ENCODE measurements at places on chromosomes 3 and 15.
A peak's percentile ranks its signal among the peaks of the same experiment; 100 is the strongest.

DNA sequence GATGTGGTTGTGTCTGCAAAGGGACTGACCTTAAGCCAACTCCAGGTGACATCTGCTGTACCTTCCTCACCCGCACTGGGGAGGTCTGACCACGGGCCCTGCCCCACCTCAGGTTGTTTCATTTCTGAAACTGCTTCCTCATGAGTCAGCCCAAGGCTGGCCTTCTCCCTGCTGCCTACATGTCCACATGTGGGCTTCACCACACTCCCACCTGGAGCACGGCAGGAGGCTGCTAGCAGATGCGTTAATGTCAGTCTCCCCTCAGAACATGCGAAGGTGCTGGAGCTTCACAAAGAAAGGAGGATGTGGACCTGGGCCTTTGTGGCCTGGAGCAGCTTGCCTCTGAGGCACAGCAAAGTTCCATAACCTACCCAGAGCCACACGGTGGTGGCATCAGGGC is 69.4 kb upstream of the PLXNA1 start:
- DNase-seq, result no peak

GRCh38 chr3:11703146-11703545 is 59.4 kb upstream of the VGLL4 start:
- no peak for DNase-seq

DNA sequence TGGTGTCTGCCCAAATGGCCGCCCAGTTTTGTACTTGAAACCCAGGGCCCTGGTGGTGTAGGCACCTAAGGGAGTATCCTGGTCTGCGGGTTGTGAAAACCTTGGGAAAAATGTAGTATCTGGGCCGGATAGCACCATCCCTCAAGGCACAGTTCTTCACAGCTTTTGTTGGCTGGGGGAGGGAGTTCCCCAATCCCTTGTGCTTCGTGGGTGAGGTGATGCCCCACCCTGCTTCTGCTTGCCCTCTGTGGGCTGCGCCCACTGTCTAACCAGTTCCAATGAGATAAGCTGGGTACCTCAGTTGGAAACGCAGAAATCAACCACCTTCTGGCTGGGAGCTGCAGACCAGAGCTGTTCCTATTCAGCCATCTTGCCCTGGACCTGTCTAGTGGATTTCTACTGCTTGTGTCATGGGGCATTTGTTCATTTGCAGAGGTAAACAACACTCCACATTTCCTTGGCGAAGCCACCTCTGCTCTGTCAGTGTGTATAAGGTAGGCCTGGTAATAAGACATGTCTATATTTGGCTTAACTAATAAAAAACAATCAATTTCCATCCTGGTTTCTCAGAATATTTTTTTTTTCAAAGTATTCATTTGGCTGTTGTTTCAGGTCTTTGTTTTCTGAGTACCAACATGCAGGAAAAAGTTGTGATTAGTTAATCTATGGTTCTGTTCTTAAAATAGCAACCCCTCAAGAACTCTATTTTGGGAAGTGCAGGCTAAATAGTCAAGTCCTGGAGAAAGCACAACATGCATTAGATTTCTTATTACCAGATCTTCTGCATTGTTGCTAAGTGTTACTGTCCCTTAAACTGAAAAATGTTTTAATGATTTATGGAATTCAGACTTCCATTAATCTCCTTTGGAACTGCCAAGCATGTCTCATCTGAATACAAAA is 304.3 kb downstream of the ZIC1 start:
- DNase-seq, result no peak

GRCh38 chr3:171531716-171532115 is 71.5 kb upstream of the TNIK start:
- DNase-seq, result no peak

DNA sequence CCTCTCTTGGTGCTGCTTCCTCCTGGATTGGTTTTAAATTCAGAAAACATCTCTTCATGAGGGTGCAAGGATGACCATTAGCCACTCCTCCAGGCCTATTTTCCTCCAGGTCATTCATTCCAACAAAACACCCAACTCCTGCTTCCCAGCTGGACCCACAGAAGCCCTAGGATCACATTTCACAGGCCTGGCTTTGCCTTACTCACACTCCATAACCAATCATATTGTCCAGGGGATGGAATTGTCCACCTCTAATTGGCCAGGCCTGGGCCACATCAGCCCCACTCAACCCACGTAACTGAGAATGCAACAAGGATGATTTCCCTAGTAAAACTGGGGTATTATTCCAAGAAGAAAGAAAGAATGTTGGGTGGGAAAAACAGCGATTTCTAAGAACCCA is 616.7 kb upstream of the SUCLG2 start:
- DNase-seq, result no peak

GRCh38 chr15:79122391-79122790 is 31.8 kb upstream of the RASGRF1 start:
- no peak for DNase-seq

- no peak for DNase-seq
Observed at GRCh38 chr3:135020181-135020580, 225.1 kb downstream of the EPHB1 start.

GRCh38 chr3:182325213-182325950 is 467.9 kb upstream of the ATP11B start:
- DNase-seq, result peak; percentile 19

GRCh38 chr3:69239063-69239462 is 116.7 kb upstream of the LMOD3 start:
- no peak for DNase-seq

- peak; percentile 55 for DNase-seq
Observed at GRCh38 chr15:65980824-65981456, 111.6 kb downstream of the RAB11A start.

GRCh38 chr15:67089217-67090193 is 24.1 kb downstream of the SMAD3 start:
- DNase-seq, result no peak

DNA sequence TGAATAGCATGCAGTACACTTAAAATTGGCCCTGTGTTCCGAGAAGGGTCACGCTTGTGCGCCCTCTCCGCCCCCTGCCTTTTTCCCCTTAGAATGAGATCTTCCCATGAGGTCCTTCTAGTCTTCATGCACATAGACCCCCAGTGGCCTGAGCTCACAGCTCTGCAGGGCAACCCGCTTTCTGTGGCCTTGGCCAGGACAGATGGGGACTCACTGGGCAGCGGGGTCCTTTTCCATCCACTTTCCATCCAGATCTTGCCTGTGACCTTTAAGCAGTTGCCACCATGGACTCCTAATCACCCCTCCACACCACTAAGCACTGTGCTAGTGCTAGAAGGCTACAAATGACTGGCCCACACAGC is 244.4 kb downstream of the UACA start:
- DNase-seq, result no peak

- DNase-seq, result no peak
Observed at GRCh38 chr15:28901587-28901980, 15.8 kb downstream of the APBA2 start.

GRCh38 chr3:51845129-51845528 is 16.3 kb upstream of the IQCF2 start:
- no peak for DNase-seq

DNA sequence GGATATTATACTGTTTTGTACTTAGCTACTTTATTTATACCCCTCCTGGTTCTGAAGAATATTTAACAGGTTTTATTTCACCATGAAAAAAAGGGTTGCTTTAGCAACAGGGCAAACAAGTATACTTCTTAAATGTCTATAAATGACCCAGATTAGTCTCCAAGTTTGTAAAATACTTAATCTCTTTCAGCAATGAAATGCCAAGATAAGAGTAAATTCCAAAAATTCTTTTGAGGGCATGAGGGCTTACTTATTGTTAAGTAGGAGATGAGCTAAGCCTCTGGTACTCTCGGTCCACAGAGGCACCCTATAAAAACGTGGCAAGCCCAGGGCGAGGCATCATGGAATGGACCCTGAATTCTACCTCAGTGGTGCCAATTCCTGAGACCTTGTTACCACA is 264.8 kb upstream of the NSMCE3 start:
- DNase-seq, result no peak

- no peak for DNase-seq
Observed at GRCh38 chr3:53144862-53145712, 14.9 kb upstream of the RFT1 start.

- DNase-seq, result no peak
Observed at GRCh38 chr3:51708216-51708845, 1.5 kb downstream of the GRM2 start.

DNA sequence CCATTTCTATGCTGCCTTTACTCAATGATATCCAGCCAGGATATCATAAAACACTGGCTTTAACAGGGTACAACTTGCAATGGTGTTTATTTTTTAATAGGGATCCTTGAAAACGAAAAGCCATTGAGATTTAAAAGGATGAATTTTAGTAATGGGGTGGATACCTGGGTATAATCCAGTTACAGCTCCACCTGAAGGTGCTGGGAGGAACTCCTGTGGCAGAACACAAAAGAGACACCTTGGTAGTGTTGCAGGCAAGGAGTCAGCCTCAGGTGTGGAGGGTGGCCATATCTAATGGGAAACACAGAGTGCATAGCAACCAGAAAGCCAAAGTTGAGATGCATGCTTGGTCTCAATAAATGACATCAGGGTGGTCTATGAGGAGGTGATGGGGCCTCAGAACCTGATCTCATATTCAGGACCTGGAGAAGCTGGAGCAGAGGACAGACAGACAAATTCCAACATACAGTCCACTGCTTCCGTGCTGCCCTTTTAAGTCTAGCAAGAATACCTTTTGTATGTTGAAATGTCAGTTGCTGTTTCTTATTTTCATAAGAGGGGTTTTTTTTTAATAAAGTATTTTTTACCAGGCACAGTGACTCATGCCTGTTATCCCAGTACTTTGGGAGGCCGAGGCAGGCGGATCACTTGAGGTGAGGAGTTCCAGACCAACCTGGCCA is 12.0 kb upstream of the PAQR9 start:
- no peak for DNase-seq

DNA sequence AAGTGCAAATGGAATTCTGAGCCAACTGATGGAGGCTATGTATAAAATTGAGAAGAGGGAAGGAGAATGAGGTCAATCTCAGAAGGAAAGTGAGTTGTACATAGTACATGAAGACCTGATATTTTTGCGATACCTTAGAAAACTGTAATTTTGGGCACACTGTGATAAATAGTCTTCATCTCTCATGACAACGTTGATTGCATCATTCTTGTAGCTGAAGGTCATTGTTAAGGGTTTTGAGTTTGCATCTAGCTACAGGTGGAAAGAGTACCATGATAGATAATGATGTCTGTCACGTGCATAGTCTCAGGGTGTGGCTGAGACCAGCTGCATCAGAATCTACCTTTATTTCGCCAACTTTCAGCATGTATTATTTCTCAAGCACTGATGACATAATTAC is 435.4 kb upstream of the MDFIC2 start:
- DNase-seq, result no peak

GRCh38 chr15:68603951-68604350 is 25.2 kb downstream of the CORO2B start:
- DNase-seq, result no peak

GRCh38 chr15:69903470-69904469 is 193.9 kb downstream of the TLE3 start:
- no peak for DNase-seq

DNA sequence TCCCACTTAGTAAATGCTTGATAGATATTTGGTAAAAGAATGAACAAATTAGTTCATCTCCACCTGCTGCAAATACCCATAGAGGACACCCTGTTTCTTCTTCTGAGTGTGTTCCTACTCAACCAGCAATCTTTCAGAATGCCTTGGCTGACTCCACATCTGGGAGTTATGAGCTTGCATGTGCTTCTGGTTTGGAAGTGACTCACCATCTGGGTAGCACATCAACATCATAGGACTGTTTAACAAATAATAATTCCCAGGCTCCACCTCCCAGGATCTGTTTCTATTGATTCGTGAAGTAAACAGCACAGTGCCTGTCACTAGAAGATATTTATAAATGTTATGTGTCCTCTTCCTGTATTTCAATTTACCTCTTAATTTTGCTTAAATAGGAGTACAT is 580.1 kb downstream of the ROBO2 start:
- no peak for DNase-seq

DNA sequence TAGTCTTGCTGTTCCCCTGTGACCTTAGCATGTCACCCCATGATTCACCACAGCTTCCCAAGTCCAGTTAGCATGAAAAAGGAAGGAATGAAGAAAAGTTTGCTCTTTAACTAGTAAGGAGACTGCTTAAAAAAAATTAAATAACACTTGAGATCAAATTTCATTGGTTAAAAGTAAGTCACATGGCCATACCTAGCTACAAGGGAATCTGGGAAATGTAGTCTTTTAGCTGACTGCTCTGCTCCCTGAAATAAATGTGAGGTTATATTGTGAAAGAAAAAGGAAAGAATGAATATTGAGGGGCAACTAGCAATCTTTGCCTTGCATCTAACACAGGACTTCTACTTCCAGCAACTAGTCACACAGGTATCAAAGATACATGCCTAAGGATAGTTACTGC is 84.7 kb upstream of the LRRN1 start:
- no peak for DNase-seq

GRCh38 chr3:129467932-129468331 is 27.9 kb downstream of the IFT122 start:
- no peak for DNase-seq

DNA sequence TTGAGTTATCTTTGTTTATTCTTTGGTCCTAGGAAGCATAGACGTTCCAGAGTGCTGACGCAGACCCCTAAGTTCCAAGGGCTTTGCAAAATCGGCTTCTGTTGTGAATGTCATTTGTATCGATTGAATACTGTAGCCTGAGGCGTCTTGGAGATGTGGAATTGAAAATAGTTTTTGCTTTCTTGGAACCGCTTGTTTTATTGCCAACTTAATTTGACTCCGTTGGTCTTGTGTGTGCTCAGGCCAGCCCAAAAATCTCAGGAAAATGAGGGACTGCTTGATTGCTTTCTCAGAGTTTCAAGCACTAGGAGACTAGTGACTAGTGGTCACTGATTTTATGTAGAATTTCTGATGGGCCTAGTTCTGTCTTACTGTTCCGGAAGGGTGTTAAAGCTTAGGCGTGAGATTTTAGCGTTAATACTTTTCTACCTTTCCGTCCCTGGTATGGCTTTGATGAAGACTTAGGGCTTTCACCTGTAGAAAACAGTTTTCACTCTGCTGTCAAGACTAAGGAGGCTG is 263 bp upstream of the UTS2B start:
- DNase-seq, result no peak

DNA sequence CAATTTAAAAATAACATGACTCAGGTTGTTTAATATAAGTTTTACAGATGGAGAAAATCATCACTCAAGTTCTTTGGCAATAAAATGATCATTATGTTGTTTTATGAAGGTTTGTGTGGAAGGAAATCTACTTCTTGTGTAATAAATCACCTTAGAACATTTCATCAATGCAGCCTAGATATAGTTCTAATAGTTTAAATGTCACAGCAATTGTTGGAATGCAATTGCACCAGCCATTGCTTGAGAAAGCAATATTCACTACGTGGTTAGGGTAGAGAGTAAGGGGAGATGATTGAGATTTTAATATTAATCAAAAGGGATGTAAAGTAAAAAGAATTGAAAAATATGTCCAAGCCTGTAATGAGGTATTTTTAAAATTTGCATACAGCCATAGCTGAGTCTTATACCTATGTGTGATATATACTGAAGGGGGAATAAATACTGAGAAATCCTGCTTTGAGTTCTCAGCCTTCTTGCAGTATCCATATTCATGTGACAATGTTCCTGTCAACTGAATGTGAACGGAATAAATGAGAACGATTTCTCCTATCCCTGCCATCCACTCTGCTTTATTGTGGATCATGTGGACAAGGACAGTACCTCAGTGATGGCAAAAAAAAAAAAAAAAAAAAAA is 257.9 kb downstream of the OTOL1 start:
- DNase-seq, result no peak

GRCh38 chr15:41125931-41126642 is 10.0 kb upstream of the INO80 start:
- DNase-seq, result no peak
